ENCODE measurements at places on chromosomes 7 and 10. TPM values are rescaled to one million over a fixed set of nuclear protein-coding genes. Genes with fewer than 3 reads are reported as not detected.

- peak; percentile 66 for DNase-seq
Measured at GRCh38 chr10:688312-689120, 952 bp downstream of the DIP2C start.

DNA sequence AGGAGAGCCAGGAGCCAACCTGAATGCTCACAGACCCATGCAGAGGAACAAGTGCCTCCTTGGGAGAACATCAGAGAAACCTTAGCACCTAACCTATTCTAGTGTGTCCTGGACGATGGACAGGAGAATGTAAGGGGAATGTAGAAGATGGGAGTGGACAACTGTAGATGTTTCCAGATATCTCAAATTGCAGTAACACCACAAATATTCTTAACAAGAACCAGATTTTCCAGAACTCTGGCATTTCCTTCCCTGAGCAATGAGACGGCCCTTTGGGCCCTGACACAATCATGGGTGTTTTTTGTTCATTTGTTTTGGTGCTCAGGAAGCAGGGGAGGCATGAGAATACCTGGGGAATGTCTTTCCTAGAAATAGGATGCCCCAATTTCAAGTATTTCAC is 196.1 kb upstream of the PRSS1 start:
- DNase-seq: no peak

- no peak for DNase-seq
Measured at GRCh38 chr7:76016191-76016947, 22.0 kb upstream of the TMEM120A start.

- no peak for DNase-seq
Measured at GRCh38 chr7:28135760-28136159, 44.8 kb downstream of the JAZF1 start.

GRCh38 chr7:12898620-12899019 is 211.2 kb downstream of the ARL4A start:
- DNase-seq: peak; percentile 50

Gene WIPF3
- polyA plus RNA-seq: 21.9 TPM
